ENCODE measurements at places on chromosomes 4 and X.

- DNase-seq: no peak
These were observed 332.7 kb downstream of the RAPGEF2 start for GRCh38 chr4:159435561-159436023.

DNA sequence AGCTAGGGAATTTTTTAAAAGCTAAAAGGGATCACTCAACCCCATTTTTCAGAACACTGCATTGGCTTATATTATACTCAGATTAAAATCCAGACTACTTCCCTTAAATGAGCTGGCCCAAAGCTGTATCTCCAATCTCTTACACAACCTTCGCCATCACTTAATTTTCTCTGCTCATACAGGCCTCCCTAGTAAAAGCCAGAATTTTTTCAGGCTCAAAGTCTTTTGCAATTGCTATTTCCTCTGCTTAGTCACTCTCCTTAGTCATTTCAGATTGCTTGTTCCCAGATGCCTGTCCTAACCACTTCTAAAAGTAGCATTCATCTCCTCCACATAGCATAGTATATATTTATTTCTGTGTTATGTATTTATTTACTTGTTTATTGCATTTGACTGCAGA, 1587.9 kb upstream of the ADGRL3 start:
- no peak for DNase-seq

DNA sequence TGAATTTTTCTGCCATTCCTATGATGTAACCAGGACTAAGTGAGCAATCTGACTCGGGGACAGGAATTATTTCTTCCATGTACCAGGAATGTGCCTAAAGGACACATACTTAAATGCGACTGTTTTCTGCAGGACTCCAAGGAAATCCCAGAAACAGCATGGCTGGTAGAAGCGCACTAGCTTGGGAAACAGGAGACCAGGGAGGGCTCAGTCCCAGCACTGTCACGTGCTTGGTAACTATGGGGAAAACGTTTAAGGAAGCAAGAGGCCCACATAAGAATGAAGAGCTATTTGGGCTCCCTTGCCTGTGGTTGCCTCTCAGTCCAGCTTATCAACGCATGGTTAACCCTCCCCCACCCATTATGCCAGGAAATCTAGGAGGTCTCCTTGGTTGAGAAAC, 19.6 kb downstream of the MPP1 start:
- no peak for DNase-seq

GRCh38 chrX:150968862-150969720, 14.0 kb upstream of the HMGB3 start:
- no peak for DNase-seq

DNA sequence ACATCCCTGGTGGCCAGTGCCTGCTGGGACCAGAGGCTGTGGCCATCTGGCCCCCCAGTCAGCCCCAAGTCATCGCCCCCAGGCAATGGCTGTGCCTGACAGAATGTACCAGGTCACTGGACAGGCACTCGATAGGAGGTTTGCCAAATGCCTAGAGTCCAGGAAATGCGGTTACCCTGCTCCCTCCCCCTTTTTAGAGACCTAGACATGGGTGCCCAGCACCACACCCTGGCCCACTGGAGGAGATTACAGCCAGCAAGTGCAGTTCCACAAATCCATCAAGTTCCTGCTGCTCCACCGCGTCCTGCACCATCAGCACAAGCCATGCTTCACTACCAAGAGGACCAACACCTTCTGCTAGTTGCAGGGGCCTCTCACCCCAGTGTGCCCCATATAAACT, 16.2 kb upstream of the ZFX start:
- DNase-seq: no peak

- DNase-seq: no peak
These were observed 117.1 kb upstream of the TENM3 start for GRCh38 chr4:182126096-182126495.

DNA sequence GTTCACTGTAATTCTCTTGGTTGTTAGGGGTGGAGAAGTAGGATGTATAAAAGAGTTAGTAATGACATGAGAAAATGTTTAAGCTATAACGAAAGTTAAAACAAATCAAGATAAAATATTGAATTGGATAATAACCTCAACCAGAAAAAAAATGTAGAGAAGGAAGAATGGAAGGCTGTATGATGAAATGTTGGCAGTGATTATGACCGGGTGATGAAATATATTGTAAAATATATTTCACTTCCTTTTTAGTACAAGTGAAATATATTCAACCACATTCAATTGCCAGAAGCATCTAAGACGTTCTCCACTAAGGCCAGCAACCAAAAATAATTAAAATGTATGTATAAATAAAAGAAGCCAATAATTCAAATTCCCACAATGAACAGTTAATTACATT, 309.3 kb upstream of the FGF13 start:
- no peak for DNase-seq

DNA sequence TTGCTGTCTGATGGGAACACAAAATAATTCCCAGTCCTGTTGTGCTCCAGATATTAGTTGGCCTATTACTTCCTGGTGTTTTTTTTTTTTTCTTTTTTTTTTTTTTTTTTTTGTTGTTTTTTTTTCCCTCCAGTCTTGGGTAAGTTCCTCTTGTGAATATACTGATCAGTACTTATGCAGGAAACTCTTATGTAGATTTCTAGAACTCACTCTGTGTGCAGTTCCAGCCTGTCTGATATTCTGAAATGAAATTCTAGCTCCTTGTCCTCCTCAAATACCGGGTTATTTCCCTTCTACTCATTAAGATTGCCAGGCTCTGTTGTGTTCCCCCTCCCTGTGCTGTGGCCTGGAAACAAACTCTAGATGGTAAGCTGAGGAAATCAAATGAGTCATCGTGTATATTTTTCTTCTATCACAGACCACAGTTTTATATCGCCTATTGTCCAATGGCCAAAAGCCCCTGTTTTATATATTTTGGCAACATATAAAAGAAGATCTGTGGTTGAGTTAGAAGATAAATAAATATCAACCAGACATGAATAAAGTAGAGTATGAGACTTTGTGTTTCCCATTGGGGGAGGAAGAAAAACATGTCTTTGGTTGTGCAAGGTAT, 124.3 kb upstream of the UGT8 start:
- DNase-seq: no peak

- no peak for DNase-seq
These were observed 60.5 kb upstream of the PGRMC2 start for GRCh38 chr4:128347930-128348660.

- no peak for DNase-seq
These were observed 51.9 kb upstream of the PRPS1 start for GRCh38 chrX:107576392-107576791.
